ENCODE measurements at places on chromosomes 5 and 9.

GRCh38 chr9:123998970-123999621 lies 12.5 kb upstream of the LHX2 start:
- no peak for DNase-seq

DNA sequence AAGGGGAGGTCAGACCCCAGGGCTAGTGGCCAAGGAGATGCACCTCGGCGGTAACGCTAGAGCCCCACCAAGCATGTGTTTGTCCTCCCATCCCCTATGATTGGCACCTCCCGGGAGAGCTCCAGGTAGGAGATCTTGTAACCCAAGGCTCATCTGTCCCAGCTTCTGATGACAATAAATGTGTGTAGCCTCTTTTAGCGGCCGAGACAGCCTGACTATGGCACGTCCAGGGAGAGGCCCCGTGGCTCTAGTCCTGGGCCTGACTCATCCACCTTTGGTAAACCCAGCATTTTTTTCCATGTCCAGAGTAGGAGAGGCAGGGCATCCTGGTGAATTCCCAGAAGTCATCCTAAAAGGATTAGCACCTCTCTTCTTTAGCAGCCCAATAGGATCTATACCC lies 39.2 kb downstream of the IRF1 start:
- no peak for DNase-seq

DNA sequence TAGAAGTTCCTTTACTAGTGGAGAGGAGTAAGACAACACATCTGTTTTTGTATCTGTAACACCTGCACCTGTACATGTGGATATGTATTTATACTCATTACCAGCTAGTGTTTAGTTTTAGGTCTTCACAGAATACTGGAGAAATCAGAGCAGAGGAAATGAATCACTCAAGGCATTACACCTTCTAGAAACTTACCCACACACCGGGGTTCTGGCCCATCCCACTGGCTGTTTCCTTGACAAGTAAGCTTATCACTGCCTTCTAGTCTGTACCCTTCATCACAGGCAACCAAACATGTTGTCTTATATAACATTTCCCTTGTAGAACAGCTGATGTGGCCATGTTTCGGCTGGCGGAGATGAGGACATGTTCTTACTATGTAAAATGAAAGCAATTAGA lies 76.7 kb downstream of the SVEP1 start:
- DNase-seq = no peak

DNA sequence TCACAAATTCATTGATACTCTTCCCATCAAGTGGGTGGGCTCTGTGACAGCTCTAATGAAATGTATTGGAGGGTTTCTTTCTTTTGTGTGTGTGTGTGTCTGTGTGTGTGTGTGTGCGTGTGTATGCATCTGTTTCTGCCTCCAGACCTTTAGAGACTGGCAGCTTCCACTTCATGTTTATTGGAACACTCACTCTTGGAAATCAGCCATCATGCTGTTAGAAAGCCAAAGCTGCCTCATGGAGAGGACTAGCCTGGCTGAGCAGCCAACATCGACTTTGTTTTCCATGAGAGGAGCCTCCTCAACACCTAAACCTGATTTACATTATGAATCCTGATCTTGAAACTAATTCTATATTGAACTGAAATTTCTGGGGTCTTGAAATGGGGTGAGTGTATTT lies 128.5 kb upstream of the FAM174A start:
- DNase-seq = no peak

GRCh38 chr9:36040271-36040925 lies 3.7 kb downstream of the RECK start:
- no peak for DNase-seq

GRCh38 chr9:2096376-2096970 lies 81.3 kb downstream of the SMARCA2 start:
- no peak for DNase-seq

- DNase-seq = no peak
Observed at GRCh38 chr9:126514037-126514821, 99.5 kb upstream of the LMX1B start.

DNA sequence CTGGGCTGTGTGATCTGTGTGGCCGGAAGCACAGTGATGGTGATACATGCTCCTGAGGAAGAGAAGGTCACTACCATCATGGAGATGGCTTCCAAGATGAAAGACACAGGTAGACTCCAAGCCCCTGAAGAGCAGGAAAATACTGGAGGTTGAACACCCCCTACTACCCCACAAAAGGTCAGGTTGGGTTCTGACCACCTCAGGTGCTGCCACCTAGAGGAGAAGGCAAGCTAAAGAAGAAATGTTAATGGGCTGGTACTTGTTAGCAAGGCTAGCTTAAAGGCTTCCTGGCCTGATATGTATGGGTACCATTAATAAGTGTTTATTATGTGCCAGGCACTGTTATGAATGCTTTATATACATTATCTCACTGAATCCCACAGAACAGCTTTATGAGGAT lies 11.7 kb downstream of the NIPAL4 start:
- DNase-seq = no peak

- DNase-seq = no peak
Observed at GRCh38 chr5:147452165-147452811, 57.6 kb downstream of the DPYSL3 start.

GRCh38 chr5:95773335-95774059 lies 42.4 kb downstream of the RHOBTB3 start:
- DNase-seq = no peak

DNA sequence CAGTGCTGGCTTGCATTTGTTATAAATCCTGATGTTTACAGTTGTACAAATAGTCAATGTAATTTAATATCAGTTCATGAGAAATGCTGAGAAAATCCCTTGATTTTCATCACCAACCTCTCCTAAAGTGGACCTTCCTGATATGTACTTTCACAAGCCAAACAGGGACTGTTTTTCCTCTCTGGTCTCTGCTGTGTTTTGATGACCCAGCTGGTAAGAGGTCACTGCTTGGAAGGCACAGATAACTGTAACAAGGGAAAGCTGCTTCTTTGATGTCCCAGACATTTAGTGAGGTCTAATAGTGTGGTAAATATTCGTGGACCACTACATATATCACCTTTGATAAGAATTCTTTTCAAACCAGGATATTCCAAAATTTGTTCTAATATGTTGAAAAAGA lies 68.7 kb upstream of the HAPLN1 start:
- DNase-seq = no peak

DNA sequence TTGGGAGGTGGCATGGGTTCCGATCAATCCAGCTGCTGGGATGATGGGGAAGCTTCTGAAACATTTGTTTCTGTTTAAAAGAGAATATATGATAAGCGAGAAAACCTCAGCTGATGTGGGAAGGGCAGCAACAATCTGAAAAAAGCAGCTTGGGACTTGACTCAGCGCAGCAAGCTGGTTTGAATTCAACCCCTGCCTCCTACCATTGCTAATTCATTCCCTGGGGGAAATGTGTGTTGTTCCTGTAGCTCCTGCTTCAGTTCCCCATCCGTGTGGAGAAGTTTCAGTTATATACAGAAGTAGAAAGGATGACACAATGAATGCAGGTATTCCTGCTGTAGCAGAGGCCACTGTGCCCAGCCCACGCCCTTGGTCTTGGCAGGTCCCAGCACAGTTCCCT lies 145.1 kb downstream of the NXNL2 start:
- no peak for DNase-seq

DNA sequence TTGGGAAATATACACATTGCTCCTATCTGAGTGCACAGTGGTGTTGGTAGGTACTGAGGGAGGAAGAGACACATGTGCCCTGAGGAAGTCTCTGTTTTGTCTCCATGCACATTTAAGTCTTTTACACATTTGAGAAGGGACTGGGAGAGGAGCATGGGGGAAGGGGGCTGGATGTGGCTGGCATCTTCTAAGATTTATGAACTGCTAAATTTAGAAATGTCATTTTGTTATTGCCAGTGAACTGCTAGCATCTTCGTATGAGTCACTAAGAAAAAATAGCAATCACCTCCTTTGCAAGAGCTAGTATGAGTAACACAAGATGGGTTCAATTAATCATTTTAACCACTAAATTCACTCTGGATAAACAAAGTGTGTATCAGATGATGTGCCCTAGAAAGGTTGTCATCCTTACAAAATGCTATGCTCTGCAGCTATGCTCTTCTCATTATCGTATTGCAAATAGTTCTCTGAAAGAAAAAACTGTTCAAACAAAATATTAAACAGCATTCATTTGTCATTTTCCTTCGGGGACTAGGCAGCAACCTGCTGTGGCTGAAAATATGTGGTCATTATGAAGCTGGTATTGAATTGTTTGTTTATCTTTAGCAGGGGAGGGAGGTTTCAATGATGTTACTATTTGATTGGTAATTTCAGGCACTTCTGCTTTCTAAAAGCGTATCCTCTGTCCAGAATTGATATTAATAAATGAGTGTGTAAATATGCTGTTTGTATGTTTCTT lies 236.5 kb downstream of the DMRTA1 start:
- DNase-seq = no peak

DNA sequence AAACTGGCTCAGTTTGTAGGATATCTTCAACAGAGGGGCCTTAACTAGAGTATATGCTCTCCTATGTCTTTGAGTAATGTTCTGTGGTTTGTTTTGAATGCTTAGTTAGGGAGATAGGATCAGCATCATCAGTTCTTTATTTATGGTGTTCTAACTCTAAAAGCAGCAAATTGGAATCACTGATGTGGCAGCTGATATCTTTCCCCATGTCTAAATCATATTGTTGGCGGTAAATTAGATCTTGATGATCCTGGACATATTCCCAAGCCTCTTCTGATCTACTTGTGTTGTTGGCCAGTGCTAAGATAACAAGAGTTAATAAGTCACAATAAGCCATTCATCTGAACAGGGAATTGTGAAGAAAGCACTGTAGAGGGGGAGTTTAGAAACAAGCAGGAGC lies 332.4 kb upstream of the DAB2 start:
- DNase-seq = no peak

DNA sequence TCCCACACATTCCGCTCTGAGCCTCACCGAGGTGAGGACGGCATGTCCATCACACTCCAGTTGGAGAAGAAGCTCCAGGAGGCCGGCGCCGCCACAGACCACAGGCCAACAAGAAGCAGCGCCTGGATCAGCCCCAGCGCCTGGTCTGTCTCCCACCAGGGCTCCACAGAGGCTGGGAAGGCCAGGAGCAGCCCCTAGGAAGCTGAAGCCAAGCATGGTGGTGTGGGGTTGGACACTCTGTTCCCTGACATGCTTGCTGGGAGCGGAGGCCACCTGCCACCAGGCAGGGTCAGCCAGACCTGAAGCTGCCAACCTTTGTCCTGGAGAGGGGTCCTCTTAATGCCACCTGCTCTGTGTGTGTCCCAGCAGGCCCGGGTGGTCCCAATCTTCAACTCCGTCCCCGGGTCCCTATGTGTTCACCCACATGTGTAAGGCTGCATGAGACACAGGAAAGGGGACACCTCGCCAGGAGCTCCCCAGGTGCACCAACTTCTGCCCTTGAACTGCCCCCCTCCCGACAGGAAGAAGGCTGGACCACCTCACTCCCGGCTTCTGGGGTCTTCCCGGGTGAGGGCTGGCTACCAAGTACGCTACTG lies 140.1 kb upstream of the PPP1R26 start:
- no peak for DNase-seq

GRCh38 chr9:134825025-134825424 lies 55.6 kb upstream of the FCN2 start:
- DNase-seq = no peak

- DNase-seq = no peak
Observed at GRCh38 chr9:13266167-13266566, 13.3 kb downstream of the MPDZ start.

DNA sequence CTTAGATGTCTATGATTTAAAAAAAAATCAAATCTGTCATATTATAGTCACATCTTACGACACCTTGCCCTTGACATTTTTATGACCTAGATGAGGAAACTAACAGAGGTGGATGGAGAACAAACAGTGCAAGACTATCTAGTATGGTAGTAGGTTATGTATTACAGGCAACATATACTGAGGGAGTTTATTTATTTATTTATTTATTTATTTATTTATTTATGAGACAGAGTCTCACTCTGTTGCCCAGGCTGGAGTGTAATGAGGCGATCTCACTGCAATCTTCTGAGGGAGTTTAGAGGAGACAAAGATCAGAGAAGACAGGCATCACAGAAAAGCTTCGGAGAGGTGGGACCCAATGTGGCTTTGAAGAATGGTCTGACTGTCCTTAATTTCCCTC lies 4.5 kb upstream of the PBX3 start:
- no peak for DNase-seq

DNA sequence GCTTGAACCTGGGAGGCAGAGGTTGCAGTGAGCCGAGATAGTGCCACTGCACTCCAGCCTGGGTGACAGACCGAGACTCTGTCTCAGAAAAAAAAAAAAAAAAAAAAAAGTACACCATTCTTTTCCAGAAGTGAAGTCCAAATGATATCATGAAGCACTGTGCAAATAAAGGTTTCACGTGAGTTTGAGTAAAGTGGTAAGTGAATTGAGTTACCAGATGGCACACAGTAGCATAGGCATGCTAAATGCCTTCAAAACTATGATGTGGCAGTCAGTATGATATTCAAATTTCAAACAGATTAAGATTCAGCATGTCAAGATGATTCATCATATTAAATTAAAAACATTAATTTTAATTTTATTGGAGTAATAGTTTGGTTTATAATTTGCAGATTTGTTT lies 195.2 kb downstream of the TAF11L14 start:
- DNase-seq = no peak

DNA sequence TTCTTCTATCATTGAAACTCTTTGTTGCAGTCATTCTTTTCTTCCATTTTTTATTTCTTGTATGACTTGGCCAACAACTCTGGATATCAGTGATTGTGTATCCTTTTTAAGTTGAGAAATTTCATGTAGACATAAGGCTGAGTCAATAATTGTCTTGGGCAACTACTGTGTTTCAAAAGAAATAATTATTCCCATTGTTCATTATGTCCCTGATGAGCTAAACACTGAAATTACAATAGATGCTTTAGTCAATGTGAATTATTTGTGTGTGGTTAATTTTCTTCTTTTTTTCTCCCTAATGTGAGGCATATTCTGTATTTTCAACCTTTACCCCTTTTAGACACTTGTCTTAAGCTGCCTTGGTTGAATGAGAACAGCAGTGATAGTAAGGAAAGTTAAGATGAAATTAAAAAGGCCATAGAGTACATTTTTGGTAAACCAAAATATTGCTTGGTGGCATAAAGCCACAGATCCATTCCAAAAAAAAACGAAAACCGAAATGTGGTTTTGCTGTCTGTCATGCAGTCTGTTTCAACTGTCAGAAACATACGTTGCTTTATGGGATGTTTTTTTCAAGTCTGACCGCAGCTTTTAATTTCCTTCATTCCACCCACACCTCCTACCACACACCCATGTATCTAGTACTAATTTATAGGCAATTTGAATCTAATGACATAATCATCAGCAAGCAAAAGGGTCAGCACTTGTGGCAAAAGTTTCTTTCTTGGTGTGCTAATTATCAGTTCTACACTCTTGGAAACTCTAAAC lies 21.1 kb downstream of the TLE4 start:
- DNase-seq = no peak

- DNase-seq = no peak
Observed at GRCh38 chr5:95163079-95163478, 121.8 kb downstream of the MCTP1 start.

DNA sequence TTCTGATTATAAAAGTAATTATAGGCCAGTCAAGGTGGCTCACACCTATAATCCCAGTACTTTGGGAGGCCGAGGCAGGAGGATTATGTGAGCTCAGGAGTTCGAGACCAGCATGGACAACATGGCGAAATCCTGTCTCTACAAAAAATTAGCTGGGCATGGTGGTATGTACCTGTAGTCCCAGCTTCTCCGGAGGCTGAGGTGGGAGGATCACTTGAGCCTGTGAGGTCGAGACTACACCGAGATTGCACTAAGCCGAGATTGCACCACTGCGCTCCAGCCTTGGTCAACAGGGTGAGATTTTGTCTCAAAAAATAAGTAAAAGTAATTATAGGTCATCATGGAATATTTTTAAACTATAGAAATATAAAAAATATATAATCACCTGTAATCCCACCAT lies 18.1 kb downstream of the IRF1 start:
- no peak for DNase-seq

Measured in T follicular helper cell (primary cell).